Right ventricle myocardium inferior (tissue), 1 donor: ENCODE measurements at places on chromosomes 5 and 9. TPM values are rescaled to one million over a fixed set of nuclear protein-coding genes. Genes with fewer than 3 reads are reported as not detected.

Gene WDR5
- total RNA-seq = 18.2 TPM

Gene TXNDC8
- total RNA-seq = not detected

Gene LOX
- total RNA-seq = 5.0 TPM

Gene POLR1E
- total RNA-seq = 10.5 TPM

Gene ACOT12
- total RNA-seq = not detected

Gene IL5
- total RNA-seq = not detected

Gene IFNA21
- total RNA-seq = not detected

Gene THBS4
- 32.9 TPM for total RNA-seq

Gene ENHO
- total RNA-seq = 0.51 TPM

Gene SAP30L
- total RNA-seq = 39.2 TPM

Gene CCT5
- 104 TPM for total RNA-seq

Gene HTR1A
- not detected for total RNA-seq

Gene ZDHHC11B
- total RNA-seq = 14.7 TPM

Gene HMMR
- 0.92 TPM for total RNA-seq

Gene OR1Q1
- not detected for total RNA-seq

Gene NTRK2
- total RNA-seq = 8.2 TPM

Gene ZBED3
- 6.5 TPM for total RNA-seq

Gene GRIN3A
- 0.92 TPM for total RNA-seq

Gene SLC2A6
- 2.7 TPM for total RNA-seq

Gene PLEKHG4B
- not detected for total RNA-seq

Gene FAM78A
- 62.9 TPM for total RNA-seq

Gene ARHGEF39
- total RNA-seq = 0.22 TPM

Gene FBXL7
- 17.8 TPM for total RNA-seq

Gene ACO1
- 59.5 TPM for total RNA-seq

Gene GRM6
- not detected for total RNA-seq

Gene LPCAT1
- total RNA-seq = 13.4 TPM

Gene ADRB2
- 5.5 TPM for total RNA-seq

Gene PCDHA4
- total RNA-seq = 0.08 TPM

Gene CCL21
- total RNA-seq = 12.4 TPM

Gene APBB3
- 10.6 TPM for total RNA-seq

Gene TMEM215
- not detected for total RNA-seq

Gene TOPORS
- total RNA-seq = 8.7 TPM

Gene POU5F2
- total RNA-seq = 0.32 TPM

Gene FOXD4L4
- total RNA-seq = not detected

Gene RASGRF2
- 5.9 TPM for total RNA-seq

Gene SPINK6
- not detected for total RNA-seq

Gene CNTFR
- 8.7 TPM for total RNA-seq

Gene PCDHA13
- not detected for total RNA-seq

Gene CRB2
- 0.08 TPM for total RNA-seq

Gene AGXT2
- total RNA-seq = not detected

Gene SLC36A1
- 5.2 TPM for total RNA-seq

Gene RANBP17
- total RNA-seq = 2.7 TPM

Gene DAB2
- 41.9 TPM for total RNA-seq

Gene SPATA31E1
- total RNA-seq = not detected

Gene JADE2
- 24.6 TPM for total RNA-seq

Gene SPATA31A3
- not detected for total RNA-seq

Gene SPRY4
- 9.7 TPM for total RNA-seq

Gene PCDHB16
- 2.5 TPM for total RNA-seq

Gene GAS1
- 22.3 TPM for total RNA-seq

Gene ANKRD31
- 0.05 TPM for total RNA-seq

Gene RARS1
- 47.1 TPM for total RNA-seq

Gene GLRA1
- total RNA-seq = not detected

Gene PPP3R2
- not detected for total RNA-seq

Gene PCDHGC4
- 2.4 TPM for total RNA-seq

Gene GARIN3
- total RNA-seq = not detected
